ENCODE measurements at places on chromosomes 1 and 21.

DNA sequence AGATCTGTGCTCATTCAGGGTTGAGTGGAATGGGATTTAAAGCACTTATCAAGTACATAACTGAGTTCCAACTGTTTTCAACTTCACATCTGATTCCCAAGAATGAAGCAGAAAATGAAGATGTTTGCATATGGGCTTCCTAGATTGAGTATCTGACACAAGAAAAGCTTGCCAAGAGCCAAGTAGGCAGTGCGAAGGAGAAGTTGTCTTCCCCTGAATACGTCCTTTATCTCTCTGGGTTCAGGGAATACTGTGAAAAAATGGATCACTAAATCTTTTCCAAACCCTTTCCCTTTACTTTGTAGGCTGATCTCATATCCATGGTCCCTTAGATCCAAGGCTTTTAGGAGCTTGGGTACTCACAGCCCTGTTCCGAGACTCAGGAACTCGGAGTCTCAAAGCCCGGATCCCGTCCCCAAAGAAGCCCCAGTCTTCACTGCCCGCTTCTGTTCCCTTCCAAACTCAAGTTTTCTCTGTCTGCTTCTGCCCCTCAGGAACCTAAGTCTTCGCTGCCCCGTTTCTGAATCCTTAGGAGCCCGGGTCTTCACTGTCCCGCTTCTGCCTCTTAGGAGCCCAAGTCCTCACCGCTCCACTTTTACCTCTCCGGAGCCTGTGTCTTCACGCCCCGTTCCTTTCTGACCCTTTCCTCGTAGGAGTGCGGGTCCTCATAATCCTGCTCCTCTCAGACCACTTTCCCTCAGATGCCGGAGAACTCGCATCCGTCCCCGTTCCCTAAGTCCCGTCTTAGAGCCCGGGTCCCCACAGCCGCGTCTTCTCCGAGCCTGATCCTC, 616 bp downstream of the TAF12 start:
- no peak for DNase-seq

DNA sequence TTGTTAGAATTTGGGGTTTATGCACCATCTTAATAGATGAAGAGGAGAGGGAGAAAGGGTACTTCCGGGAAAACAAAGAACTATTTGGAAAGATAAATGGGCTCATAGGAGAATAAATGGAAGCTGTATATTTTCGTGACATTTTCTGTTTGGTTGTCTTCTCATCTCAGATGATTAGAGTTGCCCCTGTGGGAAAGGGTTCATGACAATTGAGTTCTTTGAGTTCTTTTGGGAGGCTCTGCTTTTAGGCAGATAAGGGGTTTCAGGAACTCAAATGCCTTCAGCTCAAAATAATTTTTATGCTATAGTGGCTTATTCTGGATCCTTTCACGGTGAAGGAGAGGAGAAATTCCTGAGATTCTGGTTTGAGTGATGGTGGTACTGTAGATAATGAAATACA, 63.6 kb downstream of the CAMTA1 start:
- no peak for DNase-seq

GRCh38 chr1:29683472-29683871, 447.1 kb downstream of the PTPRU start:
- no peak for DNase-seq

DNA sequence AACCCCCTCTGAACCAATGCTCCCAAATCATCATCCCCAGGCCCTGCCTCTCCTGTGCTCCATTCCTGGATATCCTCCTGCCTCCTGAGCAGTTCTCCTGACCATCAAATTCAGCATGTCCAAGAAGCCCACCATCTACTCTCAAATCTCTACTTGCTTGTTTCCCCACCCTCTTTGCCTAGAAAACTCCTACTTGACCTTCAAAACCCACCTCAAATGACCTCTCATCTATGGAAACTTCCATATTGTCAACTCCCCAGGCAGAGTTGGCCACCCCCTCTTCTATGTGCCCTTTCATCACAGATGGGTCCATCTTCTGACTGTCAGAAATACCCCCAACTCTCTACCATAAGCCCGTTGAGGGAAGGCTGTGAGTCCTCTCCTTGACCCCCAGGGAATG, 16.8 kb downstream of the ADGRB2 start:
- no peak for DNase-seq

DNA sequence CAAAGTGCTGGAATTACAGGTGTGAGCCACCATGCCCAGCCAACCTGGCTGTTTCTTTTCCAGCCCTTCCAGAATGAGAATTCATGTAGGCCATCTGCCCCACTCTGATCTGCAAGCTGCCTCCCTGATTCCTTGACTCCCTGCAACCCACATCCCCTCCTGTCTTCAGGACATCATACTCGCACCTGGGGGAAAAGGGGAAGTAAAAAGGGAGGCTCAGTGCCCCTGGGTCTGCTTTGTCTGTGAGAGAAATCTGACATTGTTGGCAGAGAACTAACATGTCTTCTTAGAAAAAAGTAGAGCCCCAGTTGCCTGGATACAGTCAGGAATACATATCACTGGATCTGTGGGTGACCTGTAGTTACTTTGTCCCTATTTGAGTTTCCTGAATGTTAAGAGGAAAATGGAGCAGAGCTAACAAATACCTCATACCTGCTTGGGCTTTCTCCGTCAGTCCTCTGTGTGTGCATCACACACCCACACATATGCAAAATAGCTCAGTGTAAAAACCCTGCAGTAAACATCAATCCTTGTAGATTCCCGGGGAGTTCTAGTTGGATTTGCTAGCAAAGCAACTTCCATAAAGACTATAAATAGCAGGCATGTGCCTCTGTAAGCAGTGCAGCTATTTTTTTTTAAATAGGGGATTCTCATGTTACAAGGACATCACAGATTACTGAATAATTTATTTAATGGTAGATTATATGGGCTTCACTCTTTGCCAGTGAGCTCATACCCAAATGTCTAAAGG, 62.9 kb downstream of the TEX35 start:
- no peak for DNase-seq

GRCh38 chr1:201537028-201537427, 1.9 kb upstream of the NAV1 start:
- no peak for DNase-seq

- peak; percentile 38 for DNase-seq
Measured at GRCh38 chr1:165444897-165445370, at the start of gene RXRG. Gene RXRG (minus strand): TSS chr1:165445126. CDS start chr1:165444893, 233 bp downstream.

DNA sequence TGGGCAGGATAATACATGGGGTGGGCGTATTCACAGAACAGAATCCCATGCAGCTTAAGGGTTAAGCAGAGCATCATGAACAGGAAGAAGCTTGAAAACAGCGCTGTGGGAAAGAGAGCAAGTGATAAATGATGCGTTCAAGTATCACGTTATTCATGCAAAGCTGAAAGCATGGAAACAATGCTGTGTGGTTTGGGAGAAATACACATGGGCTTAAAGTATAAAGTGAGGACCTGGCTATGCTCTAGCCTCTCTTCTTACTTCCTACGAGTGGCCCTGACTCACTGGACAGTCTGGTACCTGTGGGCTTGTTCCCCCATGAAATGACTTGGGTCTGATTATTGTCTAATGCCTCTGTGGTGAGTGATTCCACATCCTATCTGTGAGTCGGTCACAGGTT, 25.7 kb downstream of the TMPRSS2 start:
- DNase-seq: no peak

GRCh38 chr1:18907021-18907916, 4.9 kb upstream of the ALDH4A1 start:
- peak; percentile 80 for DNase-seq

DNA sequence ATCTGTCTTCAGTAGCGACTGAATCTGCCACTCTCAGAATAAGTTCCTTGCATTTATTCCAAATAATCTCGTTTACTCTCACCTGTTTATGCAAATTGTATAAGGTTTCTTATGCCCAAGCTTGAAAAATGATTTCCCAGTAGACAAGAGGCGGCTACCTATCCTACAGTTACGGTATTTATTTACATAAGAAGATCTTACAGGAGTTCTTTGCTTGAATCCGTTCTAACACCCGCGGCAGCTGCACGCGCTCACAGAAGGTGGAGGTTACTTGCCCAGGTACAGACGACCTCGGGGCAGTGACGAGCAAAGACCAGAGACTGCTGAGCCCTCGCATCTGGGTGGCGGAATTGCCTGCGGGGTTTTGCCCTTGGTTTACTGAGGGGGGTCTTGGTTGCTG, 79.9 kb downstream of the SKI start:
- DNase-seq: no peak

- no peak for DNase-seq
Measured at GRCh38 chr1:55526716-55527115, 311.6 kb upstream of the USP24 start.

DNA sequence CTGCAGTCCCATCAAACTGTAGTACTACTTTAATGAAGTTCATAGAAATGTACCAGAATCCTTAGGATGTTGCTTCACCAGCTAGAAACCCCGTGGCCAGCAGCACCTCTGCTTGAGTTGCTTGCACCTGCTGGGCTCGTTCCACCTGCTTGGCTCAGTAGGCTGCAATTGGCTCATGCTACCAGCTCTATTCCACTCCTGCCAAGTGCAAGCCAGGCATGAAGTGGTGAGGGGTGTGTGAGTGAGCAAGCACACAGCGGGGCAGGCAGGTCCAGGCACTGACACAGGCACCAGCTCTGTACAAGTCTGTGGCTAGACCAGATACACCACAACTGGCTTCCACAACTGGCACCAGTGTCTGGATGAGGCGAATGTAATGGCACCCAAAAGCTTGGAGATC, 209.9 kb downstream of the AMY1C start:
- no peak for DNase-seq

- DNase-seq: peak; percentile 73
Measured at GRCh38 chr1:193185901-193186731, at the start of gene B3GALT2. Gene B3GALT2 (minus strand): TSS chr1:193186613. CDS start chr1:193181562, 5,051 bp downstream.

GRCh38 chr1:156386949-156387869, 18.2 kb downstream of the RHBG start:
- no peak for DNase-seq

- no peak for DNase-seq
Measured at GRCh38 chr1:2210786-2211185, 16.2 kb upstream of the FAAP20 start.

DNA sequence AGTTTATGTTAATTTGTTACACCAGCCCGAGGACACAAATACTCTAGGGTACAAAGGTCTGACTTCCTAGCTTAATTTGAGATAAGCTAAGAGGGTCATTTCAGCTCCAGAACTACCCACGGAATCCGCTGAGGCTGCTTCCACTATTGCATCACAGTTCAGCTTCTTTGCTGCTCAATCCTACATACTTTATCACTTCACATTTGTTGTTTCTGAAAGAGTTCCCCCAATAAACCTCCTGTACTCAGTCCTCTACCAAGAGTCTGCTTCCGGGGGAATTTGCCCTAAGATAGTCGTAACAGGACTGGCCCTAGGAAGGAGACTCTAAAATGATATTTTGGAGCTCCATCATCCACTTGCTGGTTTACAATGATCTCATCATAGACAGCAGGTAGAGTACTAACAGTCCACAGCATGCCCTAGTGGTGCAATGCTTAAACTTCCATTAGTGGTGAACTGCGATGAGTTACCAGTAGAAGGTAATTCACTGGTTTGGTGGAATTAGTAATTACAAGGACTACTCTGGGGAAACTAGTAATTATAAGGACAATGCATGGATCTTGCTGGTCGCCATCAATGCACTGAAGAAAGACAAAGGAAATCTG, 229.3 kb downstream of the USH2A start:
- no peak for DNase-seq

GRCh38 chr1:112033439-112034120, 44.1 kb upstream of the KCND3 start:
- no peak for DNase-seq
